Amygdala (tissue), 56 donors: ENCODE measurements at places on chromosomes 11 and 22.

- DNase-seq: no peak
Observed at GRCh38 chr11:104161751-104162450, 2.0 kb downstream of the PDGFD start.

DNA sequence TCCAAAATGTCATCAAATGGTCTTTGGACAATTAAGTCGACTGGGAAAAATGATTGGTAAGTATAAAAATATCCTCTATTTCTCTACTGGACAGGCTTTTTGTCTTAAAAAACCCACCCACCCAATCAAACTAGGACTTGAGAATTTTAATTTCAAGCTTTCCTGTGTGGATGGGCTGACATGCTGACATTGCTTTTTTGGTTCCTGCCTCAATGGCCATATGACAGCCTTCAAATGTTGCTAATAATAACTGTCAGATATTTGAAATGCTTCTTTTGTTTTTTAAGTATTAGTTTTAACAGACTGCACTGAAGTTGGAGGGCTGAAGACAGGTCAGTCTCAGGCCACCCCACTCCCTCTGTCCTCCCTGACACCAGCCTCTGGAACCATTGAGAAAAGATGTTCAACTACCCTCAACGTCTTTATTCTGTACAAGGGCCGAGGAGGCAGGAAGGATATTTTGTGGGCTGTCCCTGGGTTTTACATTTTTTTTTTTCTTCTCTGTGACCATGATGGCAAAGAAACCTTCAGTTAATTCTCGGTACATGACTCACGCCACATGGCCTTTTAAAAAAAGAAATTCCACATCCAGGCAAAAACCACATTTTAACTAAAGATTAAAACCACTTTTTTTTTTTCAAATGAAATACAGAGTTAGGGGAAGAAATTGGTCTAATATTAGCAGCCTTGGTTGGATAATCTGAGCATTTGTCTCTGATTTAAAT, 130.4 kb downstream of the SLC1A2 start:
- DNase-seq: no peak

- no peak for DNase-seq
Observed at GRCh38 chr11:111966678-111967077, 29.5 kb downstream of the DIXDC1 start.

GRCh38 chr11:41872870-41873269, 413.4 kb upstream of the LRRC4C start:
- no peak for DNase-seq

GRCh38 chr11:110862407-110862806, 150.2 kb upstream of the ARHGAP20 start:
- no peak for DNase-seq

GRCh38 chr11:103872748-103873147, 163.7 kb upstream of the DDI1 start:
- DNase-seq: no peak

DNA sequence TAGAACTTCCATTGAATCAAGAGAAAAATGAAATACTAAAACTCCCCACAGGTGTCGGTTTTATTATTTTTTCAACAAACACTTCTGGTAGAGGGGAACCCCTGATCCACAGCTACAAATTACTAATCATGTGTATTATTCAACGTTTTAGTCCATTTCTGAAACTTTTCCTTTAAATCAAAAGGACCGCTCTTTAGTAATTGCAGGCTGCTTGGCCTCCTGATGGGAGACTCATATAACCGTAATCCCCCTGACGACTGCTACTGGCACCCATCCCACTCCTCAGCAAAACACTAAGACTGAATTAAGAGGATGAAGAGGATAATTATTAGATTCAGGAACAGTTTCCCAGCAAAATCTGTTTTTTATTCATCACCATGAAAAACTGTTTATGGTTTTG, 46.4 kb downstream of the PAX6 start:
- no peak for DNase-seq
